ENCODE measurements at places on chromosomes 6 and 20.

GRCh38 chr6:161238500-161238899, 35.4 kb downstream of the AGPAT4 start:
- DNase-seq = no peak

- DNase-seq = no peak
Measured at GRCh38 chr6:40719671-40720374, 132.7 kb upstream of the LRFN2 start.

DNA sequence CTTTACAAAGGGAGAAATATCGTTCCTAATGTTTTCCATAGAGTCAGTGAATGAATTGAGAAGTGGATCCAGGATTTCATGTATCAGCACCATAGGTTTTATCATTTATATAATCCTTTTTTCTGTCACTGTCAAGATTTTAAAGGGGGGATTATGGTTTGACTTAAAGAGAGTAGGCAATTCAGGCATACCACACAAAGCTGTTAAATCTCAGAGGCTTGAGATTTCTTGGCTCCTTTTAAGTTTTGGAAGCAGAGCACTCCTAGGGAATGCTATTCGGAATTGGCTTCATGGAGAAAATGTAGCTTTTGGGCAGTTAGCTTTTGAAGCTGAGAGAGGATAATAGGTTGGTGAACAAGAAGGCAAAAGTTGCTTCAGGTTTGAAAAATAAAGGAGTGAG, 274.7 kb downstream of the SOX4 start:
- DNase-seq = no peak

GRCh38 chr20:21393166-21393565, 4.2 kb downstream of the NKX2-4 start:
- DNase-seq = no peak

DNA sequence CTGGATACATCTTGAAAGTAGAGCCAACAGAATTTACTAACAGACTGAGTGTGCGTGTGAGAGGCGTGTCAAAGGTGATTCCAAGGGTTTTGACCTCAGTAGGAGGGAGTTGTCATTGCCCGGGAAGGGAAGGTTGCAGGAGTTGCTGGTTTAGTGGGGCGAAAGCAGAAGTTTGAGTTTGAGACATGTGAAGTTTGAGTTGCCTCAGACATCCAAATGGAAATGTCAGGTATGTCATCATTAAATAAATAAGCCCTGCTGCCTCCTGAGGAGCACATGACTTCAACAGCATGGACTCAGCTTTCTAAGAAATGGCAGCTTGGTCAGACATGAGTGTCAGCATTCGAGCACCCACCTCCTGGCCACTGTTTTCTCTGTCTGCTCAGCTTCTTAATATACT, 26.6 kb upstream of the TGM2 start:
- no peak for DNase-seq

DNA sequence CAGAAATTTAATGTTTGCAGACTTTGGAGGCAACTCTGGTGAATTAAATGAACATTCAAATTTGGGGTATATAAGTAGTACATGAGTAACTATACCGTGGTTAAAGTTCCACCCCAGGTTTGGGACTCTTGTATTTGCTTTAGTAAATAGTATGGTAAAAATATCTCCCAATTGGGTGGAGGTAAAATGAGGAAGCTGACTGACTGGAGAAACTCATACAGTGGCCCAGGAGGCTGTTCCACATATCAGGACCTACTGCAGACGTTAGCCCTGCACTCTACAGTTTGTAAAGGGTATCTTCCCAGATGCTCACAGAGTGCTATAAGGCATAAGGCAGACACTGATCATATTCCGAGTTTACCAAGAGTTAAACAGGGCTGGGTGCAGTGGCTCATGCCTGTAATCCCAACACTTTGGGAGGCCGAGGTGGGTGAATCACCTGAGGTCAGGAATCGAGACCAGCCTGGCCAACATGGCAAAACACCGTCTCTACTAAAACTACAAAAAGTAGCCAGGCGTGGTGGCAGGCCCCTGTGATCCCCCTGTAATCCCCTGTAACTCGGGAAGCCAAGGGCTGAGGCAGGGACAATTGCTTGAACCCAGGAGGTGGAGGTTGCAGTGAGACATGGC, 53.7 kb downstream of the CPXM1 start:
- DNase-seq = no peak

DNA sequence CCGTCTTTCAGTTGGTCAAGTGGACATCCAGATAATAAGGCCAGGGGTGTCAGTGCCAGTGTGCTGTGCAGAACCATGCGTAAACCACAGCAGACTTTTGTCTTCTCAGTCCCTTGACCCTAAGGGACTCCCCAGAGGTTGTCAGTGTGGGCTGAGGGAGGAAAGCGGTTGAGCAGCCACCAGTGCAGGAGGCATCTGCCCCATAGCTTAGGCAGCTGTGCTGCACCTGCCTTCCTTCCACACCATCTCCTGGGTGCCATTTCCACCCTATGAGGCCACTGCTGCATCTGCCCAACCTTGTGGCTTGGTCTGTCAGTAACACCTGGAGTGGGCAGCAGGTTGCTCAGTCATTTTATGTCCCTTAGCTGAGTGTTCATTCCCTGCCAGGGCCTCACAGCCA, 26.0 kb downstream of the PRPF6 start:
- DNase-seq = no peak

DNA sequence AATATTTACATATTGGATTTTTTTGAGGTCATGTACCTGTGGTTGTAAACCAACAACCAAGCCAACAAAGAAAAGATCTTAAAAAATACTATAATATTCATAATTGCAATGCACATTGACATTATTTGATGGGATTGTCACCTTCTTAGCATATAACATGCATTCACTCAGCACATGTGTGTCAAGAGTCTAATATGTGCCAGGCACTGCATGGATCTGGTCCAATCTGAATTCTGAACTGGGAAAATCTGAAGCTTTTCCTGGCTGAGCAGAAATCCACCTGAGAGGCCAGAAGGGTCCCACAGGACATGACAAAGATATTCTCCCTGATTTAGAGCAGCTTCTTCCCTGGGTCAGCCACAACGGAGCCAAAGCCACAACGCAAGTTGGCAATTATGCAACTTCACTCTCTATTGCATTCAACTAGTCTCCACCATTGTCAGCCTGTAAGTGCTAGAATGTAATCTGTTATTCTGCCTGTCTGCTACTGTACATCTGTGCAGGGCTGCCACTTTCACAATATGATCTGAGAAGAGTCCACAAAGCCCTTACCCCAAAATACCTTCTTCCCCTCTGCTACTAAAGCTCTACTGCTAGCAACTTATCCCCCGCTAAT, 17.0 kb upstream of the DDO start:
- no peak for DNase-seq

GRCh38 chr20:25018841-25019240, 26.3 kb upstream of the APMAP start:
- no peak for DNase-seq

GRCh38 chr20:1561350-1561749, 3.8 kb upstream of the SIRPD start:
- no peak for DNase-seq

GRCh38 chr6:53119349-53119748, 29.3 kb downstream of the GCM1 start:
- peak; percentile 11 for DNase-seq

GRCh38 chr6:35876902-35877301, 44.0 kb downstream of the SRPK1 start:
- DNase-seq = no peak

DNA sequence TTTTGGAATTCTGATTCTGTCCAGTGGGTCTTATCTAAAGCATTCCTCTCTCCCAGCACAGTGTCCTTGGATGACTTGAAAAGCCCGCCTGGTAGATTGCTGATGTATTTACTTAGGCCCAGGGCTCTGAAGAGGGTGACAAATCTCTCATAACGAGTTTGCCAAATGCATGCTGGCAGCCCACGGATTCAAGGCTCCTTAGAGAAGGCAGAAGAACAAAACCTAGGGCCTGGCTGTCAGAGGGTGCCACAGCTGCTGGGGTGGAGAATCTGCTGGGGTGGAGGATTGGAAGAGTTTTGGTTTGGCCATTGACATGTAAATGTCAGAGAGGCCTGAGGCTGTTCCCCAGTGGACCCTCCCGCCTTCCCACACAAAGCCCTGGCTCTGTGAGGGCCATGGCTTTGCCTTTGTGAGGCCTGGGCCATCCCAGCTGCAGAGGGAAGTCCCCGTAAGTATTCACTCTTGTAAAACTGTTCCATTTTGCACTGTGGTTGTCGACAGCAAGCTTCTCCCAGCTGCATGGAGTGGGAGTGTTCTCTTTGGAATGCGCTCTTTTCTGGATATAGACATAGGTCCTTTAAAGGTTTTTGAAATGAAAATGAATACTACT, 50.3 kb downstream of the ANKRD6 start:
- no peak for DNase-seq
